Osteocyte (in vitro differentiated cells): ENCODE measurements at places on chromosomes 12 and 14. TPM values are rescaled to one million over a fixed set of nuclear protein-coding genes. Genes with fewer than 3 reads are reported as not detected.
A peak's percentile ranks its signal among the peaks of the same experiment; 100 is the strongest.

The TC2N gene
- 0.35 and 2.1 TPM in 2 replicates for total RNA-seq

- no peaks in the 10 kb centered on the region for H3K36me3 ChIP-seq
- H3K4me1 ChIP-seq, result peaks cover 35% of the 10 kb centered on the region
- no peak for DNase-seq
- no peak overlapping the region for H3K4me3 ChIP-seq
Measured at GRCh38 chr12:64010069-64010686, 165.7 kb downstream of the SRGAP1 start.

DNA sequence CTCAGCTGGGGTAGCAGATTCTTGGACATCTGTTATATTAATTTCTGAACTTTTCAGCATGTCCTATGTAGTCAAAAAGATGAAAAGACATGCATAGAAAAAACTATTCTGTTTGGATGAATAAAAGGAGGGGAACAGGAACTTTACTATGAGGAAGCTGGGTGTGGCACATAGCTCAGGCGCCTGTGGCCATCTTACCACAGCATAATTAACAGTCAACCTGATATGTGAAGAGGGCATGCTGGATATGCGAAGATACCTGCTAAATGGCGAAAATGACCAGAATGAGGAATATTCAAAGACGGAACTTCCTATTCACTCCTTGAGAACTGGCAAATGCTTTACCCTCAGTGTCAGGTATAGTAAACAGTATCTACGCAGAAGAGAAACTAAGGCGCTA is 18.4 kb downstream of the SETD3 start:
- H3K4me3 ChIP-seq, result no peak overlapping the region
- H3K4me1 ChIP-seq, result peaks cover 4% of the 10 kb centered on the region
- no peak overlapping the region for H3K27ac ChIP-seq
- DNase-seq, result no peak
- peaks cover 26% of the 10 kb centered on the region for H3K36me3 ChIP-seq
- H3K27me3 ChIP-seq, result no peaks in the 10 kb centered on the region

DNA sequence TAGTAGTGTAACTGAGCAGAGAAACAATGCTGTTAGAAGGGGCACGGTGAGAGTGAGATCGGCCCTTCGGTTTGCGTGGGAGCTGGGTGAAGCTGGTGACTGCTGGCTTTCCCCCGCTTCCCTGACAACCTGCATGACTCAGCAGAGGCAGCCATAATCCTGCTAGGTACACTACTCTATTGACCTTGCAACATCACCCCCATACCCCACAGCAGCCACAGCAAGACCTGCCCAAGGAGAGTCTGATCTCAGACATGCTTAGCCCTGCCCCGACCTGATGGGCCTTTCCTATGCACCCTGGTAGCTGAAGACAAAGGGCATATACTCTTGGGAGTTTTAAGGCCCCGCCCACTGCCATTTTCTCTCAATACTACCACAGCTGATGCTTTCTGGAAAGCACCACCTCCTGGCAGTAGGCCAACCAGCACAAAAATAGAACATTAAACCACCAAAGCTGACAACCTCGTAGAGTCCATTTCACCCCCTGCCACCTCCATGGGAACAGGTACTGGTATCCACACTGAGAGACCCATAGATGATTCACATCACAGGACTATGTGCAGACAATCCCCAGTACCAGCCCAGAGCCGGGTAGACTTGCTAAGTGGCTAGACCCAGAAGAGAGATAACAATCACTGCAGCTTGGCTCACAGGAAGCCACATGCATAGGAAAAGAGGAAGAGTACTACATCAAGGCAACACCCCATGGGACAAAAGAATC is 75.9 kb upstream of the RGS6 start:
- no peaks in the 10 kb centered on the region for H3K4me1 ChIP-seq
- H3K27me3 ChIP-seq, result peaks cover 17% of the 10 kb centered on the region
- DNase-seq, result no peak
- no peaks in the 10 kb centered on the region for H3K36me3 ChIP-seq
- no peak overlapping the region for H3K4me3 ChIP-seq
- no peak overlapping the region for H3K27ac ChIP-seq

DNA sequence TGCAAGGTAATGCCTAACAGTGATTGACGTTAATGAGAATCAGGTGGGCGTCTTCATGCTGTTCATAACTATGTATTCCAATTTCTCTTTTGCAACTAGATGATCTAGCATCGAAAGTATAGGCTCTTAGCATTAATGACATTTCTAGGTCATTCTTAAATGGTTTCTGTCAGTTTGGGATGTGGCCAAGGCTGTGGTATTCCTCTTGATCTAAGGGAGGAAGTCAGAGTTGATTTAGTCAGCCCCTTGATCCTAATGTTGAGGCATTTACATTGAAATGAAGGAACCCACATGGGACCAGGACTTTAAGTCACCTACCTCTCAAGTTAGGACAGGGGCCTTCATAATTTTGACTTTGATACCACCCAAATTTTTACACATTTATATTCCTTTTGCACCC is 448.1 kb downstream of the NPAS3 start:
- no peak overlapping the region for H3K27ac ChIP-seq
- H3K4me1 ChIP-seq, result peaks cover 11% of the 10 kb centered on the region
- no peaks in the 10 kb centered on the region for H3K36me3 ChIP-seq
- H3K27me3 ChIP-seq, result peaks cover 4% of the 10 kb centered on the region

The TAS2R42 gene
- not detected in 2 replicates for total RNA-seq

The DACT1 gene
- total RNA-seq, result 29.2 and 32.7 TPM in 2 replicates

DNA sequence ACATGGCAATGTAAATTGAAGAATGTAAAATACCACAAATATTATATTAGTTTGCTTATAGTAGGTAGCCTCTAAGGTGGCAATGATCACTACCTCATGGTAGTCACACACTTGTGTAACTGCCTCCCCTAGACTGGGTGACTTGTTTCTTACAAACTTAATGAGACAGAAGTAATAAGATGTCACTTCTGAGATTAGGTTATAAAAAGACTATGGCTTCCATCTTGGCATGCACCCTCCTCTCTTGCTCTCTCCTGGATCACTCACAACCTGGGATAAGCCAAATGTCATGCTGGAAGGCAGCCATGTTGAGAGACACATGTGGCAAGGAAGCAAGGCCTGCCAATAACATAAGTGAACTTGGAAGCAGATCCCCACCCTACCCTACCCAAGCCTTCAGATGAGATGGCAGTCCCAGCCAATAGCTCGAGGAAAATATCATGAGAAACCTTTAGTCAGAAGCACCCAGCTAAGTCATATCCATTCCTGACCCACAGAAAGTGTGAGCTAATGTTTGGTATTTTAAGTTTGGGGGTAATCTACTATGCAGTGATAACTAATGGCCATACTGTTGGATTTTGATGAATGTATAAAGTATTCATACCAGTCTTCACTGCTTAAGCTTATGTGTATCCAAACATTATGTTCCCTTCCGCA is 43.3 kb downstream of the PPP1R12A start:
- H3K27ac ChIP-seq, result no peak overlapping the region
- no peak overlapping the region for H3K4me3 ChIP-seq
- H3K36me3 ChIP-seq, result peaks cover 2% of the 10 kb centered on the region
- no peaks in the 10 kb centered on the region for H3K27me3 ChIP-seq
- DNase-seq, result no peak

DNA sequence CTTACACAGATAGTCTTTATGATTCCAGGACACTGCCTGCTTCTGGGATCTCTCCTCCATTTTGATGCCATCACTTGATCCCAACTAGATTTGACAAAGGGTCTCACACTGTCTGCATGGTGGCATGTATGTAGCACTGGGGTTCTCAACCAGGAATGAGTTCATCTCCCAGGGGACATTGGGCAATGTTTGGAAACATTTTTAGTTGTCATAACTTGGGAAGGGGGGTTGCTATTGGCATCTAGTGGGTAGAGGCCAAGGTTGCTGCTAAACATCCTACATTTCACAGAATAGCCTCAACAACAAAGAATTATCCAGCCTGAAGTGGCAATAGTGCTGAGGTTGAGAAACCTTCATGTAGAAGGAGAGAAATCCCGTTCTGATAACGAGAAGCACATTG is 376.2 kb downstream of the DPF3 start:
- H3K27me3 ChIP-seq, result peaks cover 5% of the 10 kb centered on the region
- H3K36me3 ChIP-seq, result no peaks in the 10 kb centered on the region
- DNase-seq, result no peak
- no peak overlapping the region for H3K4me3 ChIP-seq
- H3K4me1 ChIP-seq, result peaks cover 8% of the 10 kb centered on the region
- no peak overlapping the region for H3K27ac ChIP-seq

GRCh38 chr12:80099259-80099658 is at the start of gene OTOGL:
TSS of gene OTOGL (plus strand) at chr12:80099537. CDS start at chr12:80209432, 109,895 bp downstream.
- peaks cover 9% of the 10 kb centered on the region for H3K4me1 ChIP-seq
- no peaks in the 10 kb centered on the region for H3K36me3 ChIP-seq
- no peaks in the 10 kb centered on the region for H3K27me3 ChIP-seq
- peak within 1 kb of the TSS; percentile 61 for H3K27ac ChIP-seq
- no peak within 1 kb of the TSS for H3K4me3 ChIP-seq

DNA sequence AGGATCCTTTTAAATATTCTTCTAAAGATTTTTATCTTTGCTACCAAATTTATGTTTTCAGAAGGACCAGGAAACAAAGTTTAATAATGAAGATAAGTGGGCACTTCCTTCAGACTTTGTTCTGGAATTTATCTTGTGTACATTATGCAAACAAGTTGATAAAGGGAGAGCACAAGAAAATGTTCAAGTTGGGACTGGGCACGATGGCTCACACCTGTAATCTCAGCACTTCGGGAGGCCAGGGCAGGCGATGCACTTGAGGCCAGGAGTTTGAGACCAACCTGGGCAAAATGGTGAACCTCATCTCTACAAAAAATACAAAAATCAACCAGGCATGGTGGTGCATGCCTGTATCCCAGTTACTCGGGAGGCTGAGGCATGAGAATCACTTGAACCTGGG is 4.6 kb downstream of the PLBD1 start:
- peaks cover 1% of the 10 kb centered on the region for H3K4me1 ChIP-seq
- H3K27me3 ChIP-seq, result peaks cover 11% of the 10 kb centered on the region
- no peak overlapping the region for H3K4me3 ChIP-seq

- H3K4me3 ChIP-seq, result no peak overlapping the region
- no peaks in the 10 kb centered on the region for H3K4me1 ChIP-seq
- no peaks in the 10 kb centered on the region for H3K27me3 ChIP-seq
- DNase-seq, result no peak
Measured at GRCh38 chr12:55957106-55957859, 8.6 kb downstream of the PMEL start.

- no peak overlapping the region for H3K27ac ChIP-seq
- no peaks in the 10 kb centered on the region for H3K4me1 ChIP-seq
- no peaks in the 10 kb centered on the region for H3K27me3 ChIP-seq
- no peak overlapping the region for H3K4me3 ChIP-seq
Measured at GRCh38 chr14:75095690-75096089, 26.2 kb downstream of the ZC2HC1C start.

- no peak overlapping the region for H3K4me3 ChIP-seq
- peaks cover 21% of the 10 kb centered on the region for H3K4me1 ChIP-seq
- no peaks in the 10 kb centered on the region for H3K36me3 ChIP-seq
Measured at GRCh38 chr12:77060883-77061240, 4.5 kb downstream of the E2F7 start.

DNA sequence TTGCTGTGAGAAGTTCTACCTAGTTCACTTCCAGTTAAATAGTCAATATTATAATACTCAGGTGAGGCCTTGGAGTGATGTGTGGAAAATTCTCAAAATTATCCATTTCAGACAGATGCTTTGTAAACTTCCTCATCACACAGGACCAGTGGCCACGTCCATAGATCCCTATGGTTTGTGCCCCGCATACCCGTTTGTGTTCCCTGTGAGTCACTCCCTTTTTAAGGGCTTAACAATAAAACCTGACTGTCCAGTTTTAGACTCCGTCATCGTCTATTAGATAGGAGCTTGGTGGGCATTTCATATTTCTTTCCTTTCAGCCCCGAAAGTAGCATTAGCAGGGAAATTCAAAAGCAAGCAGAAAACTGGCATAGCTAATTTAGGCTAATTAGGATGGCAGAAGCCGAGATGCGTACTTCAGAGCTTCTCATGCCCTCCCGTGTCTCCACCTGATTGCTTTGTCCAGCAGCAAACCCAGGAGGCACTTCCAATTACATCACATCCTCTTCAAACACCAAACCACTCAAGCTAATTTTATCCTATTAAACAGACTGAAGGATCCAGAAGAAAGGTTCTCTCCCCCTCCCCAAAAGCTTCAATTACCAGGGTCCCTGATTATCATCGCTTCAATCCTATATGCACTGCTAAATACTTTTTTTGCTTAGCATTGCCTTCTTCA is 186.6 kb upstream of the OTX2 start:
- no peak overlapping the region for H3K27ac ChIP-seq
- H3K36me3 ChIP-seq, result no peaks in the 10 kb centered on the region
- H3K4me1 ChIP-seq, result no peaks in the 10 kb centered on the region
- DNase-seq, result no peak
- H3K27me3 ChIP-seq, result no peaks in the 10 kb centered on the region
- no peak overlapping the region for H3K4me3 ChIP-seq

The CCDC175 gene
- not detected in 2 replicates for total RNA-seq

- no peak overlapping the region for H3K4me3 ChIP-seq
- peaks cover 3% of the 10 kb centered on the region for H3K27me3 ChIP-seq
- peaks cover 3% of the 10 kb centered on the region for H3K4me1 ChIP-seq
Measured at GRCh38 chr14:31994391-31995033, 82.6 kb upstream of the ARHGAP5 start.

- H3K36me3 ChIP-seq, result no peaks in the 10 kb centered on the region
- peak overlapping the region; percentile 92 for H3K27ac ChIP-seq
- H3K4me1 ChIP-seq, result peaks cover 32% of the 10 kb centered on the region
- peaks cover 3% of the 10 kb centered on the region for H3K27me3 ChIP-seq
- no peak for DNase-seq
Measured at GRCh38 chr12:75814851-75815754, 216.5 kb downstream of the PHLDA1 start.

The GRIN2B gene
- total RNA-seq, result not detected in 2 replicates

The TAS2R31 gene
- 2.3 and 4.9 TPM in 2 replicates for total RNA-seq

DNA sequence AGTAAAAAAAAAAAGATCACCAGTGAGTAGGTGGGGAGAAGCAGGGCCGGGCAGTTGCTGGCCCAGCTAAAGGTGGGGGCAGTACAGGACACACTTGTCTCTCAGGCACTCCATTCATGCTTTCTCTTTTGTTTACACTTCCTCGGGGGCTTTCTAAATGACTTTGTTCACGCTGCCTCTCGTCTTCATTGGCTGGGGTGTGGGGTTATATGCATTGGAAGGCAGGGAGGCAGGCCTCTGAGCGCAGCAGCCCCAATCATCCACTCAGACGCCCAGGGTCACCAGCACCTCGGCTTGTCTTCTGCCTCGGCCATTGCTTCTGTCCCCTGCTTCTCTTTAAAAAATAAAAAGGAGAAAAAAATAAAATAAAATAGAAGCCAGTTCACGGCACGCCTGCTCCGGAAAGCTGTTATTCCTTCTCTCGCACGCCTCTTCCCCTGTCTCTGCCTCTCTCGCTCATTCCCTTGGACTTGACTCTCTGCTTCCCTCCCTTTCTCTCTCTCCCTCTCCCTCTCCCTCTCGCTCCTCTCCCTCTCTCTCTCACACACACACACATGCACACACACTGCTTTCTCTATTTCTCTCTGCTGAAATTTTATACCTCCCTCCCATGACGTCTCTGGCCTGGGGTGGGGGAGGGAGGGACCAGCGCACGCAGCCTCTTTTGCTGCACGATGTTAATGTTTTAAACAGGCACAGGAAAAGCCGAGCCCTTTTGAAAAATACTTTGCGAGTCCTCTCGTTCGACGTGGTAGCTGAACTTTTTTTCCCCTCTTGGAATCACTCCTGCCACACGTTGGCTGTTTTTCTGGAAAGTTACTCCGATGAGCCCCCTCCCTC is at the start of gene TGFB3:
TGFB3 (minus strand) TSS at position 570 of the 840 bp plus-strand sequence. CDS start 1,102 bp downstream, outside the sequence.
- peaks cover 66% of the 10 kb centered on the region for H3K4me1 ChIP-seq
- peaks cover 2% of the 10 kb centered on the region for H3K36me3 ChIP-seq
- peak within 1 kb of the TSS; percentile 83 for H3K4me3 ChIP-seq
- peak within 1 kb of the TSS; percentile 96 for H3K27ac ChIP-seq
- H3K27me3 ChIP-seq, result no peaks in the 10 kb centered on the region
- DNase-seq, result peak; percentile 90

GRCh38 chr12:119156401-119157044 is 22.2 kb upstream of the HSPB8 start:
- H3K4me3 ChIP-seq, result no peak overlapping the region
- DNase-seq, result no peak
- no peaks in the 10 kb centered on the region for H3K36me3 ChIP-seq
- peaks cover 11% of the 10 kb centered on the region for H3K27me3 ChIP-seq
- no peak overlapping the region for H3K27ac ChIP-seq
- no peaks in the 10 kb centered on the region for H3K4me1 ChIP-seq

The WNT1 gene
- not detected in 2 replicates for total RNA-seq

The RPS6KA5 gene
- 2.6 and 3.4 TPM in 2 replicates for total RNA-seq
